ENCODE measurements at places on chromosomes 4 and X. TPM values are rescaled to one million over a fixed set of nuclear protein-coding genes. Genes with fewer than 3 reads are reported as not detected.
A peak's percentile ranks its signal among the peaks of the same experiment; 100 is the strongest.

Gene LRRC66
- 0.29 TPM for total RNA-seq

DNA sequence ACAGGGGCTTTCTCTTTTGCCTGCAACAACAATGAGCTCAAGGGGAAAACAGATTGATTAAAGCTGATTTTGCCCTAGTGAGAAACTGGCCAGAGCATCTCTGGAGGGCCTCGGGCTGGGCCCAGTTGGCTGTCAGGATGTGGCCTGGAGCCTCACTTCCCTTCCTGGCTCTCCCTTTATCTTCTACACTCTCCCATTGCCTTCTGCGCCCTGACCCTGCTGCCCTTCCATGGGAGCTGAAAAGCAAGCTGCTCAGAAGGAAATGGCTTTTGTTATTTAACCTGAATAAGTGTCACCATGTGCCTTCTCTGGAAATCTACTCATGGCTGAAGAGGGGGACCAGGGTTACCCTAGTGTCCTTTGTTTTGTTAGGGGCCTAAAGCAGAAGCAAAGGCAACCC lies 43.8 kb downstream of the NHSL2 start:
- no peaks in the 10 kb centered on the region for H3K36me3 ChIP-seq
- H3K27me3 ChIP-seq: peaks cover 75% of the 10 kb centered on the region
- H3K4me1 ChIP-seq: no peaks in the 10 kb centered on the region
- H3K4me3 ChIP-seq: no peak overlapping the region
- H3K27ac ChIP-seq: no peak overlapping the region

Gene FIP1L1
- 43.7 TPM for total RNA-seq

DNA sequence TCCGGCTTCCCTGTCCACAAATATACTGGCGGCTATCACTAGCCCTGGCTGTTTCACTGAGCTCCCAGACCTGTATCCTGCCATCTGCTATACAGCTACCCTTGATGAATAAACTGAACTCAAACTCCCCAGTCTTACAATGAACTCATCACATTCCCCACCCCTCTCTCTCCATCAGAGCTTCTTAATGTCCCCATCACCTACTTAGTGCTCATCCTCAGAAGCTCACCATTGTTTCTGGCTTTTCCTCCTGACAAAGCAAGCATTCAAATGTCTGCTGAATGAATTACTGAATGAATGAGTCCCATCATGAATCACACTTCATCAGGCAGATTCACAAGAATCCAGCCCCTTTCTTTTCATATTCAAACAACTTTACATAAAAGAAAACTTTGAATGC lies 5.7 kb upstream of the DGAT2L6 start:
- no peak overlapping the region for H3K27ac ChIP-seq
- no peaks in the 10 kb centered on the region for H3K36me3 ChIP-seq
- DNase-seq: no peak
- H3K4me1 ChIP-seq: no peaks in the 10 kb centered on the region

GRCh38 chrX:130691576-130691975 lies 211.4 kb downstream of the ENOX2 start:
- H3K27me3 ChIP-seq: peaks cover 4% of the 10 kb centered on the region
- H3K36me3 ChIP-seq: no peaks in the 10 kb centered on the region
- no peak overlapping the region for H3K4me3 ChIP-seq
- no peaks in the 10 kb centered on the region for H3K4me1 ChIP-seq

GRCh38 chr4:186033027-186033426 lies 35.9 kb upstream of the TLR3 start:
- H3K4me1 ChIP-seq: peaks cover 8% of the 10 kb centered on the region
- H3K4me3 ChIP-seq: no peak overlapping the region
- no peaks in the 10 kb centered on the region for H3K36me3 ChIP-seq
- no peak overlapping the region for H3K27ac ChIP-seq
- H3K27me3 ChIP-seq: no peaks in the 10 kb centered on the region

Gene DGAT2L6
- total RNA-seq: not detected

Gene FGFR3
- 0.80 TPM for total RNA-seq

DNA sequence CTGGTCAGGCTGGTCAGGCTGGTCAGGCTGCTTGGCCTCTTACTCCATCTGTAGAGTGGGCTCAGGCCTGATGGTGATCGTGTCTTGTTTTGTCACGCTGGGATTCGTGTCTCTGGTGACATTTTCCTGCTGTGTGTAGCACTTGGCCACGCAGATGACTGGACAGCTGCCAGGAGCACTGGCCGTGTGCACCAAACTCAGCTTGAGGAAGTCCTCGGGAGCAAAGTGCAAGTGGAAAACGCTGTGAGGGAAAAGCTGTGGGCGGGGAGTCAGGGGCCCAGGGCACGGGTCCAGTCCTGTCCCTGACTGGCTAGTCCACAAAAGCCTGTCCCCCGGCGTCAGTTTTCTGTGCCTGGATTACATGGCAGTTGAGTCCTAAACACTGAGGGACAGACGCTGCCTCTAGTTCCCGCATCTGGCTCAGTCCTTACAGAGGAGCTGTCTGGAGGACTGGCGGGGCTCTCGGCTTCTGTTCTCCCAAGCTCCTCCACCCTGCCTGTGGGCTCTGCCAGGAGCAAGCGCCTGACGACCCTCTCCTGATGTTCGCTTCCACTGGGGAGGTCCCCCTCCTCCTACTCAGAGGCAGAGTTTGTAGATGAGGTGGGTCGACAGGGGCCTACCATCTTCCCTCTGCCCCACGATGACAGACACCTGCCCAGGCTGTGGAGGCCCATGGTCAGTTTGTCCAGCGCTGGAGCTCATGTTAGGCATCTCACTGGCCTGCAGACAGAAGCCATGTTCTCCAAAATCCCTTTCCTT lies 35.9 kb upstream of the GRPEL1 start:
- no peak for DNase-seq
- H3K36me3 ChIP-seq: no peaks in the 10 kb centered on the region
- H3K27ac ChIP-seq: peak overlapping the region; percentile 78
- peak overlapping the region; percentile 57 for H3K4me3 ChIP-seq
- H3K27me3 ChIP-seq: no peaks in the 10 kb centered on the region

DNA sequence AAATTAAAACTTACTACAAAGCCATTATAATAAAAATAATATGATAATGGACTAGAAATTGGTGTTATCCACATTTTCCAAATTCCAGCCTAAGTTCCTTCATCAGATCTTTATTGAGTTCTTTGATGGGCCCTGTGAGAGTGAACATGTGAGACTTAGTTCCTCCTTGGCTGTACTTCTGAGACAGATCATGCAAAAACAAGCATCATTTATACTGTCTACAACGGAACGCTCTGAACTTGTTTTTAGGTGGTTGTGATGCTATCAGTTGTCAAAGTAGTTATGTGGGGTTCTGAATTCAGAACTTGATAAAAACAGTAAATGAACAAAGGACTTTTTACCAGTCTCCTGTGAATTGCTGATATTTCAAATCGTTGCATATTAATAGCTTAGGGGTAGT lies 48.9 kb downstream of the JADE3 start:
- no peak overlapping the region for H3K27ac ChIP-seq
- no peaks in the 10 kb centered on the region for H3K27me3 ChIP-seq
- no peaks in the 10 kb centered on the region for H3K4me1 ChIP-seq
- DNase-seq: no peak
- H3K4me3 ChIP-seq: no peak overlapping the region

Gene YY2
- total RNA-seq: 5.0 TPM

GRCh38 chr4:68748181-68748991 lies 67.4 kb upstream of the UGT2B10 start:
- no peak overlapping the region for H3K4me3 ChIP-seq
- no peaks in the 10 kb centered on the region for H3K27me3 ChIP-seq
- no peaks in the 10 kb centered on the region for H3K36me3 ChIP-seq
- H3K27ac ChIP-seq: no peak overlapping the region
